Heart right ventricle (tissue), 16 donors: ENCODE measurements at places on chromosomes 11 and 22. TPM values are rescaled to one million over a fixed set of nuclear protein-coding genes. Genes with fewer than 3 reads are reported as not detected.

DNA sequence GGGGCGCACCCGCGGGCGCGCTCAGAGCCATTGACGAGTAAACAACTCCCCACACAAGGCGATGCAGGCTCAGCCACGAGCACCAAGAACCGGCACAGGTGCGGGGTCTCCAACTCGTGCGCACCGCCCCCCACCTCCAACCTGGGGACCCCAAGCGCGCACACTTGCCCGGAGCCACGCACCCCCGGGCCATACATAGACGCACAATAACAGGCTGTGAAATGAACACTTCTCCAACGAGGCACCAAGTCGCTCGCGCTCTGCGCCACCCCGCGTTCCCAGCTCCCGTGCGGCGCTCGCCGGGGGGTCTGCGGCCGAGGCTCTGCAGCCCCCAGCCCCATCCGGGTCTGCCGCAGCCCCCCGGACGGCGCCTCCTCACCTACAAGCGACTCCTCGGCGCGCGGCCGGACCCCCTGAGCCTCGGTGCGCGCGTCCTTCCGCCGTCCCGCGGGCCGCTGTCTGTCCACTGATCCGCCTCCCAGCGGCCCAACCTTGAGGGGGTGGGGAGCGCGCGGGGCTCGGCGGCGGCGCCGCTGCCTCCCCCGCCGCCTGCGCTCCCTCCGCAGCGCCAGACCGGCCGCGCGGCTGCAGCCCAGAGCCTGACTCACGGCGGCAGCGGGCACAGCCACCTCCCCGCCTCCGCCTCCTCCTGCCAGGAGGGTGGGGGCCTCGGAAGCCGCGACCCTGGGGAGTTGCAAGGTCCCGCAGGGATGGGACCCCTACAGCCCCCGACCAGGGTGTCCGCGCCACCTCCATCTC is 1.6 kb downstream of the IFITM10 start:
- peak; percentile 32 for DNase-seq

DNA sequence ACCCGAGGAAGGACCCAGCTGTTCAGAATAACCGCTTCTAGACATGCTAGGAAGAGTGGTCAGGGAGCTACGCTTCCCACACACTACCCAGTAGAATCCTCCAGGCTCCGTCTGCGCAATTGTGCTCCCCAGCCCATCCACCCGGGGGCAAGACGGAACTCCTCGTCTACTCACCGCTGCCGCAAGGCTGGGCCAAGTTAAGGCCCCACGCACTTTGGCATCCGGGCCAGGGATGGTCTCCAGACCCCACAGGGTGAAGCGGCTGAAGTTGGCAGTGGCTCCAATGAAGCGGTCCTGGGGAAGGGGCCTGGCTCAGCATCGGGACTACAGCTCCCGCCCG is 757 bp downstream of the RNASEH2C start:
- DNase-seq: no peak

DNA sequence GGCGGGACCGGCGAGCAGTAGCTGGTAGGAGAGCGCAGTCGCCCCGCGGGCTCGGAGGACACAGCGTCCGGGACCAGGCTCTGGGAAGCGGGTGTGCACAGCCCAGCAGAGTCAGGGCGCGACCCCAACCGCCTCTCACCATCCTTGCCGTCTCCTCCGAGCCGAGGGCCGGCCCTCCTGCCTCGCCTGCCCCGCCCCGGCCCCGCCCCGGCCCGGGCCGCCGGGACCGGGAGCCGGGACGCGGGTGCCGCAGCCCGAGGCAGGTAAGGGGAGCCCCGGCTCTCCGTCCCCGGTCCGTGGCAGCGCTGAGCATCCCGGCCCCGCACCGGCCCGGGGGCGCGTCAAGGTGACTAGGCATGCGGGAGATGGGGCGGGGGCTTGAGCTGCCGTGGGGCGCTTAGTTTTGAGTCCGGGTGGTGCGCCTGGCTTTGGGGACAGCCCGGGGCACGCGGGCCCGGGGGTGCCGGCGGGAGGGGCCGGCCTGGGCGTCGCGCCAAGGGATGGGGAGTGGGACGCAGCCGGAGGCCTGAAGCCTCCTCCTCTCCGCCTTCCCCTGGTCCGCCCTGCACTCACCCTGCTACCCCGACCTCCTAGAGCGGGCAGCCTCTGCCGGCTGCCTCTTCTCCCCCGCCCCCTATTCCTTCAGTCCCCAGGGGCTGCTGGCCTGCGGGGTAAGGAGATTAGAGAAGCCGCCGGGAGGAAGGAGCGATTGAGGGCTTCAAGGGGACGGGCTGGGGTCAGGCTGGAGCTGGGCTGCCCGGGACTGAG is at the start of gene ABCG4:
ABCG4 (plus strand) TSS at position 35 of the 768 bp plus-strand sequence. CDS start 914 bp downstream, outside the sequence.
- DNase-seq: no peak

DNA sequence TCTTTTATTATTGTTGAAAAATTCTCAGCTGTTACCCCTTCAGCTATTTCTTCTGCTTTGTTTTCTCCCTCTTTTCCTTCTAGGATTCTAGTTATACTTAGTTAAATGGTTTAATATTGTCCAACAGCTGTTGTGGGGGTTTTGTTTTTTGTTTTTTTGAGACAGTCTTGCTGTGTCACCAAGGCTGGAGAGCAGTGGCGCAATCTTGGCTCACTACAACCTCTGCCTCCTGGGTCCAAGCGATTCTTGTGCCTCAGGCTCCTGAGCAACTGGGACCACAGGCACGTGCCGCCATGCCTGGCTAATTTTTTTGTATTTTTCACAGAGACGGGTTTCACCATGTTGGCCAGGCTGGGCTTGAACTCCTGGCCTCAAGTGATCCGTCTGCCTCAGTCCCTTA is 12.7 kb downstream of the SDHAF2 start:
- DNase-seq: no peak

GRCh38 chr11:61973476-61974162 is 6.2 kb upstream of the FTH1 start:
- no peak for DNase-seq

DNA sequence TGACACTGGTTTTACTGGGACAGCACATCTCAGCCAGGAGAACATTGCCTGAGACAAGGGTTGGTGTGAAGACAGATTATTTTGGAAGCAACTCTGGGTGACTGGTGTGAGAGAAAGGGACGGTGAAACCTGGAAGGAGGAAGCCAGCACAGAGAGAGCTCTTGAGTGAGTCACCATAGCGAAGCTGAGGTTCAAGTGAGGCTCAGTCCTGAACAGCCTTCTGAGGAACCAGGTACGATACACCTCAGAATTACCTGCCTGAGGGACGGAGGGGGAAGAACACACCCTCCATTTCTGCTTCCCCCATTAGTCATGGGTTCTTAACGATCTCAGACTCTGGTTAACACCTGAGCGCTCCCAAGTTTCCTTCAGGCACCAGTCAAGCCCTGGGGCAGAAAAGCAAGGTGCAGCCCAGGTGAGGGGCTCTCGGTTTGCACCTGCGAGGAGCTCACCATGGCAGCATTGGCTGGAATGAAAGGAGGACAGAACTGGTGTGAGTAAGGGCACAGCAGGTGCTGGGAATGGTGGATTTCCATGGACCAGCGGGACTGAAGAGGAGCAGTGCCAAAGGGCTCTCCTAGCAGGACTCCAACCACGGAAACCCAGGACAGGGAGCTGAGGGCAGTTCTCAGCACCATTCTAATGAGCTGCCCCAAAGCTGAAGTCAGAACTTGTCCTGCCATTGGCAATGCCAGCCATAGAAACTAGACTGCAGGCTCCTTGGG is 459.3 kb downstream of the OPCML start:
- no peak for DNase-seq

GRCh38 chr11:123173040-123173855 is 21.8 kb downstream of the CLMP start:
- no peak for DNase-seq

DNA sequence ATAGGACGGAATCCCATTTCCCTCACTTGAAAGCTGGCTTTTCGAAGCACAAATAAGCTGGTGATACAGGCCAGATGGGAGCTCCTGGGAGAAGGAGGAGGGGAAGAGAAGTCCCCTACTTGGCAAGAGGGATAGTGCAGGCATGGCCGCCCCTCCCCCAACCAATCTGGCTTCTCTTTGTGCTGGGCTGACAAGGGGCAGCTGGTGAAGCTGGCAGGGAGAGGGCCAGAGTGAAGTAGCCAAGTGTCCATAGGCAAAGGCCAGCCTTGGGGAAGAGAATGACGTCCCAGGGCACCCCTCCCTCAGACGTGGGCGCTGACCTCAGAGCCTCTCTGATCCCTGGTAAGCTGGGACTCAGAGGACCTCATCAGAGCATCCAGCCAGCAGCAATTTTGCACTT is 78.7 kb upstream of the GRAMD1B start:
- peak; percentile 40 for DNase-seq

DNA sequence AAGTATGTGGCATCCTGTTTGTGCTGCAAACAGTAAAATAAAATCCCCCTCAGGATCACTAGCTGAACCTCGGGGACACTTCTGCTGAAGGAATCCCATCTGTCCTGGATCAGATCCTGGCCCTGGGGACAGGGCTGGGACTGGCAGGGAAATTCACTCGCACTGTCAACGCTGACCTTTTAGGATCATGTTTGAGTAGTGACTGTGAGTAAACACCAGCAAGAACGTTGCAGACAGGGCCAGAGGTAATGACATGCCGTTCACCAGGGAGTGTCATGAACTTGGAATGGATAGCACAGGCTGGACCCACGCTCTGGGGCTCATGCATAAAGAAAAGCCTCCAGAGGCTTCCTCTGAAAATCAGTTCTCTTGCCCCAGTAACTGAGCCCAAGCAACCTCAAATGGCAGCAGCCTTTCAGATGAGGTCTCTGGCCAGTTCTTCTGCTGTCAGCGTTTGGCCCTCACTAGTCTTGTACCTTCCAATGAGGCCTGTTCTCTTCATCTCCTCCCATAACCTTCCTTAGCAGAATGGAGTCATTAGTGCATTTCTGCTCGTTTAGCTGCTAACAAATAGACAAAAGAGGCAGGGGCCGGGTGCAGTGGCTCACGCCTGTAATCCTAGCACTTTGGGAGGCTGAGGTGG is 51.0 kb upstream of the BARX2 start:
- DNase-seq: peak; percentile 33

DNA sequence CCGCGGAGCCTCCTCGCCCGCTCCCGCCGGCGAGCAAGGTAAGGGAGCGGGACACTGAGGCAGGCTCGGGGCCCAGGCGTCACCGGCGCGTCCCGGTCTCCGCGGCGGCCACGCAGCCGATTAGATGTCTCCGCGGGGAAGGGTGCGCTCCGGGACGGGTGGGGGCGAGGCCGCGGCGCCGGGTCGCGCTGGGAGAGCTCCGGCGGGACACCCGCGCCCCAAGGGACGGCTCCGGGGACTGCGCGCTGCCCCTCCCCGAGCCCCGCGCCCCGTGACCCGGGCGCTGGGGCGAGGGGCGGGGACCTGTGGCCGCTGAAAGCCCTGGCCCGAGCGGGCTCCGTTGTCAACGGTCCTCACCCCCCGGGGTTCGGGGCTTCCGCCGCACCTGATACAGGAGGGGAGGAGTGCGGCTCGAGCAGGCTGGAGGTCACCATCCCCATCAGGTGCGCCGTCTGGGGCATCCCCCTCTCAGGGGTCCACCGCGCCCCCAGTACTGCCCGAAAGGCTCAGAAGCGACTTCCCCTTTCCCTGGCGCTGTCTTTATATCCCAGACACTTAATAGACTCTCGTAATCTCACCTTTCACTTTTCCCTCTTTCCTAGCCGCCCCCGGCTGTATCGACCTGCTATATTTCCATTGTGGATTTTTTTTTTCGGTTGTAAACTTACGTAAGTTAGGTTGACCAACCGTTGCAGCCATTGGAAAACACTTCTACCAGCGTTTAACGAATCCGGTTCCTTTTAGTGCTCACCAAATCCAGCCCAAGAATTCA is 573 bp downstream of the PPFIA1 start:
- peak; percentile 20 for DNase-seq

GRCh38 chr11:125074511-125075241 is 11.6 kb downstream of the SLC37A2 start:
- DNase-seq: no peak

GRCh38 chr22:22783575-22783974 is 104.0 kb upstream of the IGLL5 start:
- DNase-seq: no peak

DNA sequence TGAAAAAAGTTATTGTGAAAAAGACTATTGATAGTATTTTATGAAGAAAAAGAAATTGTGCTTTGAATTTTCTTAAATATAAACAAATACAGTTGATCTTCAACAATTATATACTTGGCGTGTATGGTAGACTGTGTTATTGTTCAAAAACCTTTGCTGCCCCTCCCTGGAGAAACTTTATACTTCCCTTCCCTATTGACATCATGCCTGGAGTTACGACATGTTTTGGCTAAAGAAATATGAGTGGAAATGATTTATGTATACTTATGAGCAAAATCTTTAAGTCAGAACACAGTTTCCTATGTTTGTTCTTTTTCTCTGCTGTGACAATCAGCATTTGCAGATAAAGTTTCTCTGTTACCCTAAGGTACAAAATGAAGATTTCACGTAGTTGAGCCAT is 243.8 kb downstream of the TMEM135 start:
- no peak for DNase-seq

DNA sequence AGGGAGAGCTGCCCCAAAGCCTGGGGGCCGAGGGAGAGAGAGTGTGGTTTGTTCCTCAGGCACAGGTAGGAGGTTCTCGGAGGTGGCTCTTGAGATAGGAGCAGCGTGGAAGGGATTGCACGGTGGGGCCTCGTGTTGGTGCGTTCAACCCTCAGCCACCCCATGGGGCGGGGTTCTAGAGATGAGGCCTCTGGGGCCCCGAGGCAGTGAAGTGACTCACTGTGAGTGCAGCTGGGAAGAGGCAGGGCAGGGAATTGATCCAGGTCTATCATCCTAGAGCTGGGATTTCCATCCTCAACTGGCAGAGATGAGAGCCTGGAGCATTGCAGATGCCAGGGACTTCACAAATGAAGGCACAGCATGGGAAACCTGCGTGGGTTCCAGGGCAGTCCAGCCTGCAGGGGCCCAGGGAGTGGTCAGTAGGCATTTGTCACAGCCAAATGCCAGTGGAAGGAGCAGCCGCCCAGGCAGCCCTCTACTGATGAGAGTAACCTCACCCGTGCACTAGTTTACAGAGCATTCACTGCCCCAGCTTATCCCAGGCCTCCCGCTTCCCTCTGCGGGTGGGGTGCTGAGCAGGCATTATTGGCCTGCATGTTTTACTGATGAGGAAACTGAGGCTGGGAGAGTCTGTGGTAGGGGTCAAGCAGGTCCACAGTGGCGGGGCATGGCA is 5.1 kb upstream of the SMARCB1 start:
- DNase-seq: no peak

DNA sequence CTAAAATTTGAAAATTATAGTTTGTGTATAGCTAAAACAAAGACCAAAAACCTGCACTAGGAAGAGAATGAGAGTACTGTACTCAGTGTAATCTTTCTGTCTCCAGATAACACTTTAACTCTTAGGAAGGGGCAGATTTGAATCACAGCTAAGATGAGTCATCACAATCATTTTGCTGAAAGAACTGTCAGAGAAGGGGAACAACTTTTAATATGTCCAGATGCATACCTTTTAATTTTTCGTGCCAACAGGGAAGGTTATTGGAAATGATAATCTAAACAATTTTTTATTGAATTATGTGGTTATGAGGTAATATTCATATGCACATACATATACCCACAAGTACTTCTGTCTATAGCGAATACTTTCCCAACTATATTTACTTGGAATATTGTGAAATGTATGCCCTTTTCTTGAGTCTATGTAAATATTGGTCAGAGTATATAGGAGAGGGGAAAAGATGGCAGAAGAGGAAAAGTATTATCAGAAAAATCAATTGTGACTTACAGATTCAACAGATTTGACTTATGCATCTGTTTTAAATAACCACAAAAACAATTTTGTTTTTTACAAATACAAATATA is 51.1 kb upstream of the MUC15 start:
- DNase-seq: no peak

The HTR3B gene
- total RNA-seq: not detected

The OR10A2 gene
- total RNA-seq: not detected

The SREBF2 gene
- total RNA-seq: 65.8 TPM

The FAT3 gene
- 2.4 TPM for total RNA-seq

The P2RY2 gene
- 25.1 TPM for total RNA-seq

The CCDC87 gene
- total RNA-seq: 0.36 TPM

The LINC01488 gene
- total RNA-seq: 0.12 TPM

The MRGPRX3 gene
- not detected for total RNA-seq

The FXYD2 gene
- 3.1 TPM for total RNA-seq

The KRTAP5-8 gene
- not detected for total RNA-seq
